ENCODE measurements at places on chromosomes 1 and 21. TPM values are rescaled to one million over a fixed set of nuclear protein-coding genes. Genes with fewer than 3 reads are reported as not detected.

DNA sequence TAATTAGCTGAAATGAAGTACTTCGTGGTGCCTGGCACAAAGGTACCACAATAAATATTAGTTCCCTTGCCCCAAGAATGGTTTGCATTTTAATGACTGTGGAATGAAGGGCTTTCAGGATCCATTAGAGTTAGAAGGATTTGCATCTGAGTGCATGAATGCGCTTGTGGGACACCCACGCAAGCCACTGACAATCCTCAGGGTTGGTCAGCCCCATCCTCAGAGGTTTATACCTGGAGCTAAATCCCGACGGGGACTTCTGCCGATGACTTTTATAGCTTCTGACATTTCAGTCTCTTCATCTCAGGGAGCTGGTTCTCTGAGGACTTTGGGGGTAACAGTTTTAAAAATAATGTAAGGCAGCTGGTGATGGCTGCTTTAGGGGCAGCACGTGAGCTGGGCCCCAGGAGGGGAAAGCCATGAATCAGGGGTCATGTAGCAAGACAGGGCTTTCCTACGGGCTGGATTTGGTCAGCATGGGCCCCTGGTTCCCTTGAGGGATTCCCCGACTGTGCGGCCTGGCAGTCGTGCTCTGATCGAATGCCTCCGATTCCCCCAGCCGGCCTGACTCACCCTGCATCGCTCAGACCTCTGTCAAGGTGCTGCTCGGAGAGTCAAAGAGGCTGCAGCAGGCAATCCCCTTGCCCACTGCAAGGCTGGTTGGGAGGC, 20.8 kb upstream of the IL10 start:
- no peak for DNase-seq

GJB5 gene
- not detected for total RNA-seq

DNA sequence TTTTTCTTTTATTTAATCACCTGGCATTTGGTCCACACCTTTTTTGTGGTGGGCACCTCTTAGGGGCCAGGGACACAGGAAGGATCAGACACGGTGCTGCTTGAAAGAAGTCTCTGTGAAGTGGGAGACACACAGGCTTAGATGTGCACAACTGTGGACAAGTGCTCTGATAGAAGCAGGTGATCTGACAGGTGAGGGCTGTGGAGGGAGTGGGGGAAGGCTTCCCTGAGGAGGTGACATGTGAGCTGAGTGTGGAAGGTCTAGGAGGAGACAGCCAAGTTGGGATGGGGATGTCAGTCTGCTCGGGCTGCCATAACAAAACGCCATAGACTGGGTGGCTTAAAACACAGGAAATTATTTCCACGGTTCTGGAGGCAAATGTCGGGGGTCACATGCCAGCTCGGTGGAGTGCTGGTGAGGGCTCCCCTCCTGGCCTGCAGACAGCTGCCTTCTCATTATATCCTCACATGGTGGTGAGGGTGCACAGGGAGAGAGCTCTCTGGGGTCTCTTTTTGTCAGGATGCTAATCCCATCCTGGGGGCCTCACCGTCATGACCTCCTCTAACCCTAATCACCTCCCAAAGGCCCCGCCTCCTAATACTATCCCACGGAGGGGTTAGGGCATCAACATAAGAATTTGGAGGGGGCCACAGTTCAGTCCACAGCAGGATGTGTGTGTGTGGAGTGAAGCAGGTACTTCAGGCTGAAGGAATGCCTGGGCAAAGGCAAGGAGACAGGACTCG, 5.2 kb upstream of the KIAA1614 start:
- no peak for DNase-seq

DNA sequence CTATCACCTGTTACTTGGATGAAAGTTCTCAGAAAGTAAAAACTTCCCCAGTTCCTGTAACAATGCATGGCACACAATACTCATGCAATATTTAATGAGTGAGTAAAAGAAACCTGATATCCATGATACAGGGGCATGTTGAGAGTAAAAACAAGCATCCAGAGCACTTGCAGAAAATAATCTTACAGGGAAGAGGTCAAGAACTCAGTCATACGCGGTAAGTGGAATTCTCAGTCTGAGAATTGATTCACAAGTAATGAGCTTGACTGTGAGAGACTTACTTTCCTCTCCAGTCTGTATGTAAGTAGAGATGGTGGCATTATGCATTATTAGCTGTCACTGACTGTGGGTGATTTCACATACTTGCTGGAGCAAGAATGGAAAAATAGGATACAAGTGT, 976.9 kb downstream of the BRINP3 start:
- no peak for DNase-seq

GRCh38 chr1:44417351-44418021, 12.4 kb downstream of the RNF220 start:
- peak; percentile 95 for DNase-seq

All from neural progenitor cell (in vitro differentiated cells).